ENCODE measurements at places on chromosomes 2 and 18.
A peak's percentile ranks its signal among the peaks of the same experiment; 100 is the strongest.

DNA sequence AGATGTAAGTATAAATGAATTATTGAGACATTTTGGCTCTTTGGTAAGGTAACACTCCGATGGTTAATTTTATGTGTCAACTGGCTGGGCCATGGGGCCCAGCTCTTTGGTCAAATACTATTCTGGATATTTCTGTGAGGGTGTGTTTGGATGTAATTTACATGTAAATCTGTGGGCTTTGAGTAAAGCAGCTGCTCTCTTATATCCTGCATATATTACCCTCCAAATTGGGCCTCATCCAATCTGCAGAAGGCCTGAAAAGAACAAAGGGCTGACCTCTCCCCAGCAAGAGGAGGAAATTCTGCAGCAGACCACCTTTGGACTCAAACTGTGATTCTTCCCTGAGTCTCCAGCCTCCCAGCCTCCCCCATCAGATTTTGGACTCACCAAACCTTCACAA, 464.1 kb downstream of the PLCL1 start:
- no peak for DNase-seq

- DNase-seq: no peak
These were observed 3.6 kb downstream of the COL5A2 start for GRCh38 chr2:189175869-189176433.

- no peak for DNase-seq
These were observed 477.8 kb upstream of the DCC start for GRCh38 chr18:51862051-51862715.

DNA sequence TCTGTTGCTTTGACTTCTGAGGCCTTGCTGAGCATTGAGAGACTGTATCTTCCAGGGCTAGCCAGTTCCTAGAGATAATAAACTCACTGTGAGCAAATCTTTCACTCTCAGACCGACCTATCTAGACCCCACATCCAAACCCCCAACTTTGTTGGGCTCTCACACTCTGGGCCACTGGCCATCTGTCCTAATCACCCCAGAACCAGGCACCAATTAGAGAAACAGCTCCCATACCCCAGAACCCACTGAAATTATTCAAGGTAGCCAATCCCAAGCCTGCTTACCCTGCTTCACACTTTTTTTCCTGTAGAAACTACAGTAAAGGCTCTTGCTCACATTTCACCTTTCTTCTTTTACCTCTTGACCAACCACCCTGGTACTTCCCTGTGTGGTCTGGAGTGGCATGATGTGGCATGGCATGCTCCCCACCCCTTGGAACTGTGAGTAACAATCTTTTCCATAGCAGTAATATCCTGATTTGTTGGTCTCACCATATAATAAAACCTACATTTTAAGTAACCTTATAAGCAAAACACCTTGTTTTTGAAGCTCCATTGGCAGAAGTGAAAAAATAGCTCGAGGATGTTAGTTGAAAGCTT, 55.2 kb downstream of the ANKRD12 start:
- no peak for DNase-seq

DNA sequence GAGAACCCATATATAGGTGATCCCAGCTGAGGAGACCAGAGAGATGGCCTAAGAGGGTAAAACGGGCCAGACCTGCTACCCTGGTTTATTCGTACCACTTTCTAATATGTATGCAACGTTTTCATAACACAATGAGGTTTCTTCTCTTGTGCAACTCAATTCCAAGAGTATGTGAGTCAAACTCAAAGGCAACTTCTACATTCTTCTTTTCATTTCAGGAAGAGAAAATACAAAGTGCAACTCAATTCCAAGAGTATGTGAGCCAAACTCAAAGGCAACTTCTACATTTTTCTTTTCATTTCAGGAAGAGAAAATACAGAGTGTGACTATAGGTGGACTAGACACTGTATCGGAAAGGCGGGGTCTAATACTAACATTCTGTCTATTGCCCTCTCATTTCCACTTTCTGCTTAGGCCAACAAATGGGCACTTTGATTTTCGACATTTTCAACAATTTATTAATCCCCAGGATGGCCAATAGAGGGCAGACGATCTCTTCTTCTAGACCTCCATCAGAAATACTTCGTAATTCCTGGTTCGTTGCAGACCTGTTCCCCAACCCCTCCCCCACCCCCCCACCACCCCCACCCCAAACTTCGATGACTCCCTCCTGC, 3.7 kb upstream of the CRIM1 start:
- peak; percentile 36 for DNase-seq

GRCh38 chr2:25030702-25031101, 11.2 kb upstream of the EFR3B start:
- DNase-seq: no peak

GRCh38 chr2:33392366-33392765, 84.1 kb upstream of the RASGRP3 start:
- no peak for DNase-seq

GRCh38 chr2:199279146-199279545, 178.6 kb downstream of the SATB2 start:
- no peak for DNase-seq

DNA sequence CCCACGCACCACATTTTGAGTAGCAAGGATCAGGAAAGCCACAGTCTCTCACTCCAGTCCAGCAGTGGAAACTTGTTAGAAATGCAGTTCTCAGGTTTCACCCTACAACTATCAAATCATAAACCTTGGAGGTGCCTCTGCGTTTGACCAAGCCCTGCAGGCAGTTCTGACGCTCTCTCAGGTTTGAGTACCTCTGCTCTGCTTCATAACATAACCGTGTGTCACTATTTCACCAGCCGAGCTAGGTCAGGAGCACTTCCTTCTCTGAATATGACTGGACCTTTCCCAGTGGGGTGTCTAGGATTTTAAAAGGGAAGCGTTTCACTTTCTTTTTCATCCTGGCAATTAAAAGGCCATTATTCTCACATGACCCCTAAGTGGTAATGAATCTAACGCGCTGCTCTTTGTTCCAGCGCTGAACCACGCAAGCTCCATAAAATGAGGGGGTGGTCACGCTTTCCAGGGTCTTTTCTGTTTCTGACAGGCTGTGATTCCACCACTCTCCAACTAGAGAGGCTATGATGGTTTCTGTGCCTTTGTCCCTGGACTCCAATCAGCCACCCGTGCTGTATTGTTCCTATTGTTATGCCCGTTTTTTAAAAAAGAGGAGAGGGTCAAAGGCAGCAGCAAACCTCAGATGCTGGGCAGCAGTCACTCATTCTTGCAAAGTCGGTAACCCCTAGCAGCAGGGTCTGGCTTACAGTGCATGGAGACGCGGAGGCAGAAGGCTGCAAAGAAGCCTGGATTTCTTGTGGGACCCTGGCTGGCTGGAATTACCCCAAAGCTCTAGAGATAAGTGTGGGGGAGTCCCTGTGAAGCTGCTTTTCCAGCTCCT, 75.2 kb upstream of the CTNNA2 start:
- DNase-seq: no peak
